ENCODE measurements at places on chromosomes 16 and 17.
A peak's percentile ranks its signal among the peaks of the same experiment; 100 is the strongest.

- DNase-seq, result peak; percentile 49
Measured at GRCh38 chr16:7405166-7405565, 72.5 kb downstream of the RBFOX1 start.

DNA sequence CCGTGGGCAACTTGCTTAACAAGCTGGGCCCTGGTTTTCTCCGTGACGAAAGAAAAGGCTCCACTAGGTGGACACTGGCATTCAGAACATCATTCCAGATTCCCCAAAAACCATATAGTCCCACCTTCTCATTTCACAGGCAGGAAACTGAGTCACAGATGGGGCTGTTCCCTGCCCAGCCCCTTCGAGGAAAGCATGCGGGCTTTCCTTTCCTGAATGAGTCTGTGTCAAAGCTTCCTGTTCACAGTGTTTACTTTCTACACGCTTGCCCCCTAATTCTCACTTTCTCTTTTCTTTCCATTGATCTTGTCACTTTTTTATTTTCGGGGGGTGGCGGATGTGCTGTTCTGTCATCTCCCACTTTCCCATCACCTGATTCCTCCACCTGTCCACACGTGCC is 10.3 kb upstream of the LGALS9 start:
- DNase-seq, result no peak

DNA sequence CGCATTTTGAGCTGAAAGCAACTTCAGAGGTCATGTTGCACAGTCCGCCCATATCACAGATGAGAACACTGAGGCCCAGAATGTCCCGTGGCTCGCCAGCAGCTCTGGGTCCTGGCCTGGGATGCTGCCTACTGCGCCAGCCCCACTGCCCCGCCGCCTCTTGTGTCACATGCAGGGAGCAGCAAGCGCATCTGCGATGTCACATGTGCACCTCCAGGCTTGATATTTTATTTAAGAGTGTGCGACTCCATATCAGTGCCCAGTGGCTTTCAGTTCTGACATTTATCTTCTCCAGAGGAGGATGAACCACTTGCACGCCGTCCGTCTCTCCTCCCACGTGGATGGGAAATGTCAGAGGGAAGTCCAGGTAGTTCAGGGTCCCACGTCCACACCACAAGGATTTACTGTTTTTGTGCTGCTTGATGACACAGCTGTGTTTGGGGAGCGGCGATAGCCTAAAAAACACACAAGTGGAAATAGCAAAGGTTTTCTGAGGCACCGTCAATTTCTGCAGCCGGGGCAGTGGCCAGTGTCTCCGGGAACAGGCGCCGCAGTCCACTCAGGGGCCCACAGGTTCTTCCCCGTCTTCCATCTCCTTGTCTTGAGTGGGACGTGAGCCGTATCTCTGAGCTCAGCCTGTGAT is 7.0 kb upstream of the RBFOX3 start:
- no peak for DNase-seq

DNA sequence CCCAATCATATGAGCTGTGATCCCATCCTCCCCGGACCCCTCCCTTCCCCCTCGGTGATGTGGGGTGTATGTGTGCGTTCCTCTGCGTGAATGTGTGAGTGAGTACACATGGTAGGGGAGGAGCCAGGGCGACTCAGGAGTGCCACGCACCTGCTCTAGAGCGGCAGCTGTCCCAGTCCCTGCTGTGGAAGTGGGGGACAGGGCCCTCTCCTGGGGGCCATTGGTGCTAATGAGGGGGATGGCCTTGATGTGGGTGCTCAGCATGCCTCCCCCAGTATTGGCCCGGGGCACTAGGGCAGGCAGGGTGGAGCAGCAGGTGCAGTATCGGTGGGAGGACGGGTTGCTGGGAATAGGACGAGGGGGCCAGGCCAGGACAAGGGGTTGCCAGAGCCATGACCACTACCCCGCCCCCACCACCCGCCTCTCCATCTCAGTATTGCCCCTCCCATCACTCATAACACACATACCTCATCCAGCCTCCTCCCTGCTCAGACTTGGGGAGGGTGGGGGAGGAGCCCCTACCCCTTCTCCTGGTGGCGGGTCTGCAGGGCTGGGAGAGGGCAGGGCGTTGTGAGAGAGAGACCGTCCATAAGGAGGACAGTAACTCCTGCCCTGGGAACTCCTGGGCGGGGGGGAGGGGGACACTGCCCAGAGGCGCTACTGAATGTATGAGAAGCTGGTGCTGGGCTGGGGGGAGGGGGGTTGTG is 8.5 kb downstream of the NR1D1 start:
- no peak for DNase-seq

DNA sequence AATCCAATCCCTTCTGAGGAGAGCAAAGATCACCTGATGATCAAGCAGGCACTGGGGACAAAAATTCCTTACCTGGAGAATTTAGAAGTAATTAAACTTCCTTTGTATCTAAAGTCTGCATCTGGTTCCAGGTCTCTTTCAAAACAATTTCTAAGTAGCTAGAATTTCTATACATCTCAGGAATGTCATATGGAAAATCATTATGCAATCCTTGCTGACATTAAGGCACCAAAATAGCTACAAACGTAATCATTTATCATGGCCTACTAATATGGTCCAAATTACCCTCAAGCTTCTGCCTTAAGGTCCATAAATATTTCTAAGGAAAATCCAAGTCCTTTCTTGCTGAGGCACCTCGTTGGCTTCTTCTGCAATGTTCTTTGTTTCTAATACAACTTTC is 32.9 kb upstream of the YPEL2 start:
- no peak for DNase-seq

GRCh38 chr17:11638700-11639265 is 40.5 kb downstream of the DNAH9 start:
- DNase-seq, result no peak

GRCh38 chr16:82535262-82535661 is 91.5 kb upstream of the CDH13 start:
- no peak for DNase-seq

DNA sequence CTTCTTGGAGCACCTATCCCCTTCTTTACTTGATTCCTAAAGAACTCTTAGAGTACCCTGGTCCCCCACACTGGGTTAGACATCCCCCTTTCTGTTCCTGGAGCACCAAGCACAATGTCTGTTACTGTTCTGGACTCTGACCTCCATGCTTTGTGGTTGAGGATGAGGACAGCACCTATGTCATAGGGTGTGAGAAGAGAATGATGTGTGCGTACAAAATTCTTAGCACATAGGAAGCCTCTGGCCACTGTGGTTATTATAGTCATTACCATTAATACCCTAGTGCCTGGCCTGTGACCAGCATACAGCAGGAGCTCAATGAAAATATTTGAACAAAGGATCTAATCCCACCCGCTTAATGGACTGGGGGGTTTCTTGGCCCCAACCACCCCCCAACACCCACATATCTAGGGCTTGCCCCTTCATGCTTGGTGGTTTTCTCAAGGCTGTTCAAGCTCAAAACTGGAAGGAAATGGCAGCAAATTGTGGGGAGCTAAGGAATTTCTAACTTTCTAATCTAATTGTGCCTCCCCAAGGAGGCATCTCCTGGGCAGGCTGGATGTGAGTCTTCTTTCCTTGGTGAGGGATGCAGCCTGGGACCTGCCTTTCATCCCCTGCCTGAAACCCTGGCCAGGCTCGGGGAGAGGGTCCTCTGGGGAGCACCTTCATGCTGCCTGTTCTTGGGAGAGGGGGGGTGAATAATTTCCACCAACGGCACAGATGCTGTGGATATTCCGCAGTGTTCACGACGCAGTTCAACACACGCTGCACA is 1.5 kb upstream of the CMIP start:
- DNase-seq, result no peak

- DNase-seq, result no peak
Measured at GRCh38 chr17:59413014-59413766, 81.7 kb downstream of the YPEL2 start.

- no peak for DNase-seq
Measured at GRCh38 chr16:75805946-75806345, 79.7 kb upstream of the CPHXL start.

DNA sequence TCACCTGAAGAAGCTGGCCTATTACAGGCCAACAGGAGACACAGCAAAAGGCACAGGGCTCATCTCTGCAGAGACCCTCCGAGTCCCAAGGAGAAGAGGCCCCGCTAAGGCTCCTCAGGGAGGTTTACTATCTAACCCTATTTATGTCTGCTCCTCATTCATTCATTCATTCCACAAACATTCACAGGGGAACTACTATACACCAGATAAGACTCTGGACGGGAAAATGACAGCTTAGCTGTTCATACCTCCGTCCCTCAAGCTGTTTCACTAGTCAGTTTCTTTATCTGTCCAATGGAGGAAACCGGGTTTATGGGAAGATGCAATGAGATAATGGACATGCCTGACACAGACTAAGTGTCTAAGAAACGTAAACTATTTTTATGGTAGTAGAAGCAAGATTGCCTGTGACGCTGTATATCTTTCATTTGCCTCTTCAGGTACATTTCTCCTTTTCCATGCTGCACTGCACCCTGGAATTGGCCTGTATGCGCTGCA is 62.1 kb downstream of the SRL start:
- no peak for DNase-seq

GRCh38 chr17:603406-604114 is 111.1 kb downstream of the VPS53 start:
- DNase-seq, result no peak

DNA sequence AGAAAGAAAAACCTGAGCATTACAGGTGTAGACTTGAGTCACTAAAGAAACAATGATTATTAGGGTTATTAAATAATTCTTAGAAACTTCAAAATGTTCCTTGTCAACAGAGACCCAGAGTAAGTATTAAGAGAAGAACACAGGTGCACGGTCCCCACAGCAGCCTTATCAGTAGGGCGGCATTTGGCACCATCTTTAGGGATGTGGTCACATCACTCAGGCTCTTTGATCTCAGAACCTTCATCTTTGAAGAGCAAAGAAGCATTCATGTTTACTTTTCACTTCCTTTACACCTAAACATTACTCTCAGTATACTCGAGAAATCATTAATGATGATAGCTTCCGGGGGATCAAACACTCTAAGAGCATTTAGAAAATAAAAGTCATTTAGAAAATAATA is 928.7 kb downstream of the KCNJ2 start:
- DNase-seq, result no peak

GRCh38 chr17:80559825-80560251 is 15.2 kb downstream of the RPTOR start:
- no peak for DNase-seq

- no peak for DNase-seq
Measured at GRCh38 chr16:18932243-18932987, 6.2 kb upstream of the SMG1 start.

DNA sequence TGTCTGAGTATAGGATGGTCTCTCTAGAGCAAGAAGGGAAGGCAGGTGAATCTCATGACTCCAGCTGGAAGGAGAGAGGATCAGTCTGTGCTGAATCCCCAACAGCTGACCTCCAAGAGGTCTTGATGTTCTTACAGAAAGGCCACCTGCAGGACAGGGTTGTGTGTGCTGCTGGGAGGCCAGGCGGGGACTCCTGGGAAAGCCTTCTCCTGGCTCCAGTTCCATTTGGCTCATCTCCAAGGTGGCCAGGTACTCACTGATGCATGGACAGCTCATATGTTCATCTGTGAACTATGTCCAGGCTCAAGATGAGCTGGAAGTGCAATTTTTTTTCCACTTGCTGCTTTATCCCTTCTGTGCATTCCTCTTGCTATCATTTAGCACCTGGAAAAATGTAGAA is 730.2 kb upstream of the RBFOX1 start:
- DNase-seq, result no peak

DNA sequence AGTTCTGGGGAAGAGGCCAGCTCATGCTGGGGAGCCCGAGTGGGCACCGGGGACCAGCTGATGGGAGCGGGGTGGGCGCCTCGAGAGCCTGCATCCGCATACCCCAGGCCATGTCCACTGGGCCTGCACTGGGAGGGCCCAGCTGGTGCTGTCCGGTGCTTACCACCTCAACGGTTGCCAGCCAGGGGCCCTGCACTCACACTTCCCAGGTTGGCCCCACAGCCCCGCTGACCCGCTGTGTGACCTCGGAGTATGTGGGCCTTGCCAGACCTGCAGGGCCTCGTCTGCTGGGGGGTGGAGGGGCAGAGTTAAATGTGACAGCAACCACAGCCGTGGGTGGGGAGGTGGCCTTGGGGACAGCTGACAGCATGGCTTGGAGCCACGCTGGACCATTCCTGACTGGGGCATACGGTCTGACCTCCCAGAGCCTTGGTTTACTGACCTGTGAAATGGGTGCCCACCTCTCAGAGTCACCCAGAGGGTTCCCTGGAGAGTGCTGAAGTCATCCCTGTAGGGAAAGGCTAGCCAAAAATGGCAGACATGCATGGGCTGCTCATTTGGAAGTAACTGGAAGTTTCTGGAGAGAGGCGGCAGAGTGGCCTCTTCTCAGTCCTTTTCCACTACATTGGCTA is 5.4 kb upstream of the GAA start:
- no peak for DNase-seq

DNA sequence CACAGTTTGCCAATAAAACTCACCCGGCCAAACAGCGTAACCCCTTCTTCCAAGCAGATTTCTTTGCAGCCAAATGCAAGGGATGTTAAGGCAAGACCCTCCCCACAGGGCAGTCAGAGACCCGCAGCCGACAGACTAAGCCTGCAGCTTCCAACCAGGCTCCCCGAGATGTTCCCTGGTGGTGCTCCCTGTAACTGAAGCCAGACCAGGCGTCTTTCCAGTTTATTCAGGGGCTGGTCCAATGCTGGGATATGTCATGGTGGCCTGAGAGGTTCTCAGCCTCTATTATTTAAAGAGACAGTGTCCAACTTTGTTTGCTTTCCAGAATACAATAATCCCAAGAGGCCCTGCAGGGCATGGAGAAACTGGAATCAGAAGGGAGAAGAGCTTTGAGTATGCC is at the start of gene PMP22:
TSS of gene PMP22 (minus strand) at position 196 of the 400 bp plus-strand sequence. CDS start 4,599 bp downstream, outside the sequence.
- DNase-seq, result no peak

DNA sequence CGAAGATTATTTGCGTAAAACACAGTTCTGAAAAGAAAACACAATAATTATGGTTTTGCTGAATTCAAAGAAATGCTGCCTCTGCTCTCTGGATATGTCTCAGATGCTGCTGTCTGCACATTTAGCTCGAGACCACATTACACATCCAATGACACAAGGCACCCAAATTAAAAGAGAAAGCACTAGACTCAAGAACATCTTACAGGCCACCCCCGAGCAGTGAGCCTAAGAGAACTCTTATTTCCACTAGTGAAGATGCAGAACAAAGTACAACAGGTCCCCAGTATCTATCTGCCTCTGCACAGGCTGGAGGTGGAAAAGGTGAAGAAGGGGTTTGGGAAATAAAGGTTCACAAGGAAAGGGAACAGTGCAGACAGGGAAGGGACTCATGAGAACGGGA is 33.5 kb downstream of the GRB2 start:
- no peak for DNase-seq

- no peak for DNase-seq
Measured at GRCh38 chr17:59373882-59374495, 42.5 kb downstream of the YPEL2 start.

All from right kidney (tissue), 9 donors.